CD14-positive monocyte (primary cell): ENCODE measurements at places on chromosomes 12 and 14.

- peak; percentile 12 for DNase-seq
Observed at GRCh38 chr14:89014569-89014850, 190.1 kb downstream of the TTC8 start.

DNA sequence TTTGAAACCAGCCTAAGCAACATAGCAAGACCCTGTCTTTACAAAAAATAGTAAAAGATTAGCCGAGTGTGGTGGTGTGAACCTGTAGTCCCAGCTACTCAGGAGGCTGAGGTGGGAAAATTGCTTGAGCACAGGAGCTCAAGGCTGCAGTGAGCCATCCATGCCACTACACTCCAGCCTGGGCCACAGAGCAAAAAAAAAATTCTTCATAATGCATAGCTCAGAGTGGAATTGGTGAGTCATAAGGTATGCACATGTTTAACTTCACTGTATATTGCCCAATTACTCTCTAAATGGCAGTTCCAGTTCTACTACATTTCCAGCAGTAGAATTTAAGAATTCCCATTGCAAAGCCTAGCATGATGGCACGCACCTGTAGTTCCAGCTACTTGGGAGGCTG is 26.8 kb upstream of the CLIP1 start:
- DNase-seq: peak; percentile 43

- DNase-seq: no peak
Observed at GRCh38 chr12:77818351-77818750, 12.3 kb upstream of the NAV3 start.

- no peak for DNase-seq
Observed at GRCh38 chr12:946631-947030, 2.9 kb downstream of the RAD52 start.

- DNase-seq: no peak
Observed at GRCh38 chr12:89464974-89465592, 59.5 kb downstream of the GALNT4 start.

- no peak for DNase-seq
Observed at GRCh38 chr12:12734054-12734453, 16.9 kb downstream of the CDKN1B start.

GRCh38 chr12:101969-102878 is 35.7 kb downstream of the IQSEC3 start:
- no peak for DNase-seq

DNA sequence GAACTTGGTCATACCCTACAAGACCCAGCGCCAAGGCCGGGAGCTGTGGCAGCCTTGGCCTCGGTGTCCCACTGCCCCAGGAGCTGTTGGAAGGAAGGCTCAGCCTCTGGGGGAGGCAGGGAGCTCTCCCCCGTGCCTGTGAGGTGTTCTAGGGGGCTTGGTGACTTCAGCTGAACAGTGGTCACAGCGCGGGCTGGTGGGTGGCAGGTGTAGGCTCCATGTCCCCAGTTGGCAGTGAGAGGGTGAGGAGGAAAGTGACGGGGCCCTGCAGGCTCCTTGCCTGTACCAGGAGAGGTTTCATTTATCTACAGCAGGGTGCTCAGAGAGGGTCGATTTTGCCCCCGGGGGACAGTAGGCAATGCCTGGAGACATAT is 47.5 kb downstream of the DLK1 start:
- no peak for DNase-seq

DNA sequence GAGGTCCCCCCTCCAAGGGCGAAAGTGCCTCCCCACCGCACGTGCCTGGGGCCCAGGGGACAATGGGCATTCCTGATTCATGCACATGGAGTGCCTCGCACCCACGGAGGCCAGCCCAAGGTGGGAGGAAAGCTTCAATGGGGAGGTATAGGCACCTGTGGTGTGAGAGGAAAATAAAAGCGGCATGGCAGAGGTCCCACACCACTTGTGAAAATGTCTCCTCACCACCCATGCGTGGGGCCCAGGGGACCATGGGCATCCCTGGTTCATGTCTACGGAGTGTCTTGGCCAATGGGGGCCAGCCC is 384.7 kb downstream of the ALG10 start:
- DNase-seq: no peak

DNA sequence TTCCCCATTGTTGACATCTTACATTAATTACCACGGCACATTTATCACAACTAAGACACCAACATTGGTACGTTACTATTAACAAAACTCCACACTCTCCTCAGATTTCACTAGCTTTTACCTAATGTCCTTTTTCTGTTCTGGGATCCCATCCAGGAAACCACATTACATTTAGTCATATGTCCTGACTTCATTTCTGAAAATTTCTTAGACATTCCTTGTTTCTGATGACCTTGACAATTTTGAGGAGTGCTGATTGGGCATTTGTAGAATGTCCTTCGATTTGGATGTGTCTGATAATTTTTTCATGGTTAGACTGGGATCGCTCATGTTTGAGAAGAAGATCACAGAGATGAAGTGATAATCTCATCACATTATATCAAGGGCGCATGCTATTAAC is 34.6 kb upstream of the ACSM4 start:
- DNase-seq: no peak

DNA sequence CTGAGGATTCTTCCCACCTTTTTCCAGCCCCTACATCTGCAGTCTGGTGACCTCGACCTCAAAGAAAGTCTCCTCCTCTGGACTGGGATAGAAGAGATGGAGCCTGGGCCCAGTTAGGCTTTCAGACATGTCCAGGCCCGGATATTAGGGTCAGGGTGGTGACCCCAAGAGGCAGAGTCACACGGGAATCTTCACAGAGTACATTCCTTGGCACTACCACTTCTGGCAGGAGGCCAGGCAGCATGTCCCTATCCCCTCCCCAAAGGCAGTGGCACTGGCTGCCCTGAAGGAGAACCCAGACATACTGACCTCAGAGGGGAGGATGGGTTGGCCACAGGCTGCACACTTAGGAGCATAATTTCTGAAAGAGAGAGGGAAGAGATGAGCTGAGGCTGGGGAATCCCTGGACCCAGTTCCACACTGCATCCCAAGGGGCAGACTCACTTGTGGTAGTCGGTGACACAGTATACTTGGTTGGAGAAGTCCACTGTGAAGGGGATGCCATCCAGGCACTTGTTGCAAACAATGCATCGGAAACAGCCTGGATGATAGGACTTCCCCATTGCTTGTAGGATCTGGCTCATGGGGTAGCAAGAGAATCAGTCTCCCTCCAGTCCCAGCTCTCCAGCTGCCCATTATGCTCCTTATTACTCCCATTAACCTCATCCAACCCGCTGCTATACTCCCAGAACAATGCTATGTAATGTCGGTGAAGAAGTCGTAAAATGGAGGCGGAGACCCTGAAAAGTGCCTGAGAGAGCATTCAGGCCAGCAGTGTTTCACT is 7.6 kb downstream of the AJUBA start:
- DNase-seq: no peak

DNA sequence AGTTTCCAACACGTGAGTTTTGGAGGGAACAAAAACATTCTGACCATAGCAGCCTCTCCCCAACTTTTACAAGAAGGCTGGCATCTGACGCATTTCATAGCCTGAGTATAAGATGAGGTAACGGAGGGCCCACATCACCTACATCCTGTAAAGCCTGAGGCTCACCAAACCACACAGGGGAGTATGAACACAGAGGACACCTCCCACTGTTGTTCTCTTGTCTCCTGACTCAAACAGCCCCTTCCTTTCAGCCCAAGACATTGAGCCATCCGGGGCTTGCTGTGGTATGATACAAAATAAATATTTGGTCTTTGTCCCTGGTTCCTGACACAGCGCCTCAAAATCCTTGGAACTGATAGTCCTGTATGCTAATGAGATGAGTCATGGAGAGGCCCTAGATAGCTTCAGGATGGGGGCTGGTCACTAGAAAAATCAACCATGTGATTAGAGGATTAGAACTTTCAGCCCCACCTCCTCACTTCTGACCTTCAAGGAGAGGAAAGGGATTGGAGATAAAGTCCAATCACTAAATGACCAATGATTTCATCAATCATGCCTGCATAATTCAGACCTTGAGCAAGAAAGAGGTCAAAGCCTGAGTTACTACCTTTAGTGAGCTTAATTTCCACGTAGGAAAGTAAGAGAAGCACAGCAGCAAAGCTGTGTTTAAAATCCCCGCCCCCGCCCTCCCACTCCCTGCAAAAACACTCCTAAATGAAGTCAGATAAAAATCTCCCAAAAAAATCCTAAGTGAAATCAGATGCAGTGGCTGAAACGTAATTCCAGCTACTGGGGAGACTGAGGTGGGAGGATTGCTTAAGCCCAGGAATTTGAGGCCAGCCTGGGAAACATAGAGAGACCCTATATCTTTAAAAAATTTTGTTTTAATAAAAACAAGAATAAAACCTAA is 236.4 kb downstream of the PCNX1 start:
- DNase-seq: no peak

GRCh38 chr12:119807380-119807779 is 69.7 kb downstream of the CIT start:
- DNase-seq: no peak
